ENCODE measurements at places on chromosomes 16 and 17.

- DNase-seq, result peak; percentile 46
These were observed 2.8 kb upstream of the UBTF start for GRCh38 chr17:44222112-44222869.

GRCh38 chr16:9344508-9344907 lies 253.1 kb downstream of the HAPSTR1 start:
- no peak for DNase-seq

DNA sequence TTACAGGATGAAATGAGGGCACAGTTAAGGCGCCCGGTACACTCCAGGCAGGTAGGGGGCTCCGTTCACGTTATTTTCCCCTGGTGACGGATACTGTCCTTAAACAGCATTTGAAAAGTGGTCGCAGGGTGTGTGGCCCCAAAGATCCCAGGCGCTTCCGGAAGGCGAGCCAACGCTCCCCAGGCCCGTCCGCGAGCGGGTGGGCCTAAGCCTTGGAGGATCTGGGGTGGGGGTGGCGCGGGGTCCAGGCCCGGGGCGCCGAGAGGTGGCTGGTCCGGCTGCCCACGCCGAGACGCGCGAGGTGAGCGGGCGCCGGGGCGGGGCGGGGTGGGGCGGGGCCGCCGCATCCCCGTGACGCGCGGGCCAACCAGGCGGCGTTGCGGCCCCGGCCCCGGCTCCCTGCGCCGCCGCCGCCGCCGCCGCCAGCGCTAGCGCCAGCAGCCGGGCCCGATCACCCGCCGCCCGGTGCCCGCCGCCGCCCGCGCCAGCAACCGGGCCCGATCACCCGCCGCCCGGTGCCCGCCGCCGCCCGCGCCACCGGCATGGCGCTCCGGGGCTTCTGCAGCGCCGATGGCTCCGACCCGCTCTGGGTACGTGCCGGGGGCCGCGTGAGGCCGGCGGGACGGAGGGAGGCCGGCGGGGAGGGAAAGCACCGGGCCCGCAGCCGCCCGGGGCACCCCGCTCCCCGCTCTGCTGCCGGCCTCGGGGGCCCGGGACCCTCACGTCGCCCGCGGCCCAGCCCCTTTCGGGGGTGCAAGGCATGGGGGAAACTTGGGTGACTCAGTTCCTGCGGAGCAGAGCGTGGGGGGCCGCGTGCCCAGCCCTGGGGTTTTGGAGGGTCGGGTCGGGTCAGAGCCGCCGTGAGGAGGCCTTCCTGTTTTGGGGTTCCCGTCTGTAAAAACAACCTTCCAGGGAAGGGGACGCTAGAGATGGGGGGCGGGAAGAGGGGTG lies at the start of gene ABCC1:
Gene ABCC1 (plus strand): TSS at position 407 of the 951 bp plus-strand sequence. CDS start 136 bp downstream, at position 543.
- peak; percentile 69 for DNase-seq

DNA sequence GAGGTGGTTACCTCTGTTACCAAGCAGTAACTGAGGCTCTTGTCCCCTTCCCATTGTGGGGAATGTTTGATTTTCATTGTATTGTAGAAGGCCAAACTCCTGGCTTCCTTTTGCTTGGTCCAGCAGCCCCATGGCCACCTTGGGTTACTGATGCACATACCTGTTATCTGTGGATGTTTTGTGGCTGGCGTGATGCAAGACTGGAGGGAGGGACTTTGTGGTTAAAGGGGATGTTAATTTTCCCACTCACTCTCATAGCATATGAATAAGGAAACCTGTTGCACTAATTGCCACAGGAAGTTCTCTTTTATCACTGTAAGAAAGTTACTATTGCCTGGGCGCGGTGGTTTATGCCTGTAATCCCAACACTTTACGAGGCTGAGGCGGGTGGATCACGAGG lies 168.6 kb upstream of the HS3ST4 start:
- no peak for DNase-seq

GRCh38 chr17:4187076-4187475 lies 44.1 kb downstream of the CYB5D2 start:
- DNase-seq, result no peak

GRCh38 chr16:67516296-67517154 lies 12.1 kb upstream of the RIPOR1 start:
- no peak for DNase-seq
